Stomach (tissue), 19 donors: ENCODE measurements at places on chromosomes 5 and 9. TPM values are rescaled to one million over a fixed set of nuclear protein-coding genes. Genes with fewer than 3 reads are reported as not detected.

Gene PTGDS
- 30.4 TPM for total RNA-seq

Gene NR3C1
- 6.4 TPM for total RNA-seq

Gene NME5
- not detected for total RNA-seq

Gene TMEM232
- not detected for total RNA-seq

Gene PFN3
- total RNA-seq: not detected

Gene FOXI1
- total RNA-seq: not detected

Gene SPATA31E1
- total RNA-seq: not detected

- DNase-seq: no peak
Measured at GRCh38 chr5:154485850-154486426, 7.9 kb upstream of the HAND1 start.

DNA sequence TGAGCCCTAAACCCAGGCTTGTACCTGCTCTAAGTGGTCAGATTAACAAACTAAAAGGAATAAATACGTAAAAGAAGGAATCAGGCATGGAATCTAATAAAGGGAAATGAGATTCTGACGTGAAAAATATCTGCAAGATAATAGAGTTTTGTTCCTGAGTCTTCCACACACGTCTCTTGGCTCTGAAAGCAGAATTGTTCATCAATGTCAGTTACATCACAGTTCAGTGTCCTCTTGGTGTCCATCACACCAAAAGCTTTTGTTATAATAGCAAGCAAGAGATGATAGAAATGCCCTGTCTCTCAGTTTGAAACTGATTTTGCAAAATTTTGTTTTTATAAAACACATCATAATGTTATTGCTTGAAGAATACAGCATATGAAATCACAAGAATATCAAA is 34.7 kb upstream of the NMUR2 start:
- no peak for DNase-seq

DNA sequence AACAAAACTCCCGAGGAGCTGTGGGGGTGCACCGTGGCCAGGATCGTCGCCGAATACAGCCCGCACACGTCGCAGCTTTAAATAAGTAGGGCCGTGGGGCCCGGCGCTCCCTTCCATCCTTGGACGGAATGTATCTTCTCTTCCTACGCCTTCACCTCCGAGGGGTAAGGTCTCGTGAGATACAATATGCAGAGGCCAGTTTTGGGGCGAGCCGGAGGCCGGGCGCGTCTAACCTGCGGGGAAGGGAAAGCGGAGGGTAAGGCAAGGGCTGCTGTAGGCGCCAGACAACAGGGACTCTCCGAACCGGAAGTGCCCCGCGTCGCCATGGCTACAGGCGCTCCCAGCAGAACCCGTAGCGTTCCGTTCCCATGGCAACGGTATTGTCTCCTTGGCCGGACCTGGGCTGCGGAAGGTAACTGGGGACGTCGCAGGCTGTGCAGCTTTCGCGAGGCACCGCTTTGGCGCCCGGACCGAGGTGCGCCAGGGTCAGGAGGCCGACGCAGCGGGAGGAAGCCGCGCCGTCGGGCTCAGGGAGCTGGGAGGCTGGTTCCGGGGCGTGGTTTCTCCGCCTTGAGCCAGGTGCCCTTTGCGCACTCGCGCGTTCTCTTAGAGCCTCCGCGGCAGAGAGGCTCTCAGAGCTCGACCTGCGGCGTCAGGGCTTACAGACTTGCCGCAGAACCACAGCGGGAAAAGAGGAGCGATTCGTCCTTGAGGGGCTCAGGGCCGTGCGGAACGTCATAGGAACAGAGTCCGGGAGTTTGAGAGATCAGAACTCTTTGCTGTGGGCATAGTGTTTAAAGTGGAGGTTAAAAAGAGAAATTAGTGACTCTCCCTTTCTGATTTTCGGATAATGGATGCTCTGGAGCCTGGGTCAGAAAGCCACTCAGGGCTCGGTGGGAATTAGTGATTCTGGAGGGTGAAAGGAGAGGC is at the start of gene TTC23L:
Gene TTC23L, plus strand, starts transcription at position 380 of the 930 bp plus-strand sequence. CDS start 1,508 bp downstream, outside the sequence.
- peak; percentile 91 for DNase-seq

DNA sequence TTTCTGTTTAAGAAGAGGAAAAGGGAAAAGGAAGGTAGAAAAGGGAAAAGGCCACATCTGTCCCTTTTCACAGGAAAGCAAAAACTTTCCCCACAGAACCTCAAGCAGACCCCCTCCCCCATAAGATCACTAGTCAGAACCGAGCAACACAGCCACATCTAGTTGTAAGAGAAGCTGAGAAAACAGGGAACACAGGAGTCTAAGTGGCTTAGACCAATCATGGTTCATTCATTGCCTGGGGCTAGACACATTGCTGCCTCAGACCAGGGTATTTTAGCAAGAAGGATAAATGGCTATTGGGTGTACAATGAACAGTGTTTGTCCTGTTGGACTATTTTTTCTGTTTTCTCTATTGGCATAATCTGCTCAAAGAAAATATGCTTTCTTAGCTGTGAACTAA is 98.0 kb downstream of the ARL15 start:
- DNase-seq: no peak

DNA sequence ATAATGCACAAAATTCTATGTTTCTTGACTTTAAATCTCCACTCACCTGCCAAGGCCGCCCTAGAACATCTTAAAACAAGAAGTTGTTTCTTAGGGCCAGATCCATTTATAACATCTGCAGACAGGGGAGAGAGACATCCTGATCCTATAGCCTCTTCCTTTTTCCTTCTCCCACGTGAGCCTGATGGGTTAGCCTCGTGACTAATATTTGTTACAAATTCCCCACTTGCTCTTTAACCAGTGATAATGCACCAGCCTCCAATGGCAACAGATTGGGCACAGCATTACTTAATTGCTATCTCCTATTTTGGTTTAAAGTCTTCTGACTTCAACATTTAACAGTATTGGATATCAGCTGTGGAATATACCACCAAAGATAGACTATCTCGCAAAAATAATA is 196.5 kb downstream of the GADD45G start:
- DNase-seq: no peak

- no peak for DNase-seq
Measured at GRCh38 chr5:135038813-135039270, 4.8 kb upstream of the PITX1 start.

DNA sequence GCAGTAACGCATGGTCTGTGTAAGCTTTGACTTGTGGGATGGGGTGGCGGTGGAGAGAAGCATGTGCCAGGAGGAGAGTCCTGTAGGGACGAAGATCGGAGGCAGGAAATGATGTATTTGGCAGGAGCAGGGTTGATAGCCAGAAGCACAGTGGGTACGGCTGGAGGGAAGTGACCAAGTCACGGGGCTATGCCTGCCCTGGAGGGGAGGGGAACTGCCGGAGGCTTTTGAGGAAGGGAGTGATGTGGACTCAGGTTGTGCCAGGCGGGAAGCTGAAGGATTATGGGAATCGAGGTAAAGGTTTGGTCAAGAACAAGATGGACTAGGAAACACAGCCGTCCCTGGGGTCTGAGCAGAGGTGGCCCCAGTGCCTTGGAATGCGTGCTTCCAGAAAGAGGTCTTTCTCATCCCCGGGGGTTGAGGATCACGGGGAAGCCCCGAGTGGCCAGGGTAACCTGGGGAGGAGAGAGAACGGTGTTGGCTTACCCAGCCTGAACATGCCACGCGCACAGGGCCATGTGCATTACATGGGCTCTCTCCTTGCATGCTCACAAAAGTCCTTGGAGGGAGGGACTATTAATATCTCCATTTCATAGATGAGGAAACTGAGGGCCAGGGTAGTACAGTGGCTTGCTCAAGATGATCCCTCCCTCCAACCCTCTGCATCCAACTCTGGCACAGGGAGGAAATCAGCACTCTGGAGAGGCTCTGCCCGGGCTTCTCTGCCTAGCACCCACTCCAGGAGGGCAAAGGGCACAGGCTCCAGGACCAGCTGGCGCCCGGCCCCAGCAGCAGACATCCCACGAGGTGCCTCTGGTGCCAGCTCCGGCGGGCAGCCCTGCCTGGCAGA is 253.8 kb downstream of the PBX3 start:
- DNase-seq: no peak
